NCI-H446 (cell line): ENCODE measurements at places on chromosomes 12 and 14.

DNA sequence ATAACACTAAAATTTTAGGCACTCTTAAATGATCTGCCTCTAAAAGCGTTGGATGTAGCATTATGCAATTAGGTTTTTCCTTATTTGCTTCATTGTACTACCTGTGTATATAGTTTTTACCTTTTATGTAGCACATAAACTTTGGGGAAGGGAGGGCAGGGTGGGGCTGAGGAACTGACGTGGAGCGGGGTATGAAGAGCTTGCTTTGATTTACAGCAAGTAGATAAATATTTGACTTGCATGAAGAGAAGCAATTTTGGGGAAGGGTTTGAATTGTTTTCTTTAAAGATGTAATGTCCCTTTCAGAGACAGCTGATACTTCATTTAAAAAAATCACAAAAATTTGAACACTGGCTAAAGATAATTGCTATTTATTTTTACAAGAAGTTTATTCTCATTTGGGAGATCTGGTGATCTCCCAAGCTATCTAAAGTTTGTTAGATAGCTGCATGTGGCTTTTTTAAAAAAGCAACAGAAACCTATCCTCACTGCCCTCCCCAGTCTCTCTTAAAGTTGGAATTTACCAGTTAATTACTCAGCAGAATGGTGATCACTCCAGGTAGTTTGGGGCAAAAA, 4.1 kb downstream of the CDKN1B start:
- no peak for DNase-seq

DNA sequence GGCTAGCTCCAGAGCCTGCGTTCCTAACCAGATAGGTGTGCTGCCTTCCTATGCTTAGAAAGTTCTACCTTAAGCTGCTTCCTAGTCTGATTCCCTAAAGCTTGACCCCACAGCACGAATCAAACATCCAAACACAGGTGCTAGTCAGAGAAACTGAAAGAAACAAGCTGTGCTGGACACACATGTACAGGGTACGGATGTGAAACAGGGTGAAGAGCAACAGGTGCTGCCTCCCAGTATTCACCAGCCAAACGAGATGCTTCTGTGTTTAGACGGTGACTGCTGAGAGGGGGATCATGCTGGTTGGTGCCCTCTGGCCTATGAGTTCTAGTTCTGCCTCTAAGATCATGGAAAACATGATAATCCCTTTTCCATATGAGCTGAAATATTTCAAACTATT, 105.3 kb downstream of the GRIP1 start:
- DNase-seq: no peak

DNA sequence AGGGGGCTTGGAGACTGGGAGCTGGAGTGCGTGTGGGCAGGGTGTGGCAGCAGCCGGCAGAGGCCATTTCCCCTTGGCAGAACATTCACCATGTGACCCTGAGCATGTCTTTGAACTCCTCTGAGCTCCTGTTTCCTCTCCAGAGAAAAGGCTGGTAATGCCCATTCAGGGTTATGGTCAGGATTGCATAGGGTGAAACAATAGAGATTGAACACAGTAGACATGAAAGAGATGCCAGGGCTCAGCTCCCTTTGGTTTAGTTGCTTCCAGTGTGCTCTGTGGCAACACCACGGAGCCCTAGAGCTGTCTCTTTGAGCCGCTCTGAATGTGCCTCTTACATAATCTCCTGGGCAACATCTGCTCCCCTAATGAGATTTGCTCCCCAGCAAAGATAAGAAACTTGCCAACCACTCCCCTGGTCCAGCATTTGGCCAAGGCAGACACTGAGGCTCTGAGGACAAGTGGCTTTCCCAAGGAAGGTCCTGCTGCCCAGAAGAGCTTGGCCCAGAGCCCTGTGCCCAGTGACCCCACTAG, 4.6 kb downstream of the IFI27 start:
- DNase-seq: no peak

DNA sequence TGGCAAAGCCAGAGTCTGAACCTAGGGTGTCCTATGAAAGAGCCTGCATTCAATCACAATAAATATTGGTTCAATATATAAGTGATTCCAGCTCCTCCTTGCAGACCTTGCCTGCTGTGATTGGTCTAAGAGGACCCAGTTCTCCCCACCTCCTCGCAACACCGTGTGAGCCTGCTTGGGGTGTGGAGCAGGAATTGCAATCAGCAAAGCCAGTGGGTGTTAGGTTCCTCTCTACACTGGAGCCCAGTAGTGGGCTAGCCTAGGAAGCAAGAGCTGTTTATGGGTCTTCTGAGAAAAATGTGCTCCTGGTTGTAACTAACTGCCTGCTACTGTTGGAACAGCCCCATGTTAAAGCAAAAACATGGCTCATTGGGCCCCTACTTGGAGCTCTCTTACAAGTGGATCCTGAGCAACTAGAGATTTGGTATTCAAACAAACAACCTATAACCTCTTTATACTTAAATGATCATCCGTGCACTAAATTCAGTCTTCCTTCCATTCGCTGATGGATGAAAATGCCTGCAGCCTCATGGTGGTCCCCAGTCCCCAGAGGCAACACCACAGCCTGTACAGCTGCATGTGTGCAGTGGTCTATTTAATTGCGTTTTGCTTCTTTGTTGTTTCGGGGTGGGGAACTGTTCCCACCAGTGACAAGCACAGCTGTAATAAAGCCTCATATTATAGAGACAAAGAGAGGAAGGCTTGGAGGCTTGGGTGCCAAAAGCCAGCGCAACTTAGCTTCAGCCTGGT, 3.7 kb upstream of the SELPLG start:
- DNase-seq: no peak

- peak; percentile 18 for DNase-seq
Observed at GRCh38 chr12:106976668-106977067, 10.3 kb downstream of the MTERF2 start.

DNA sequence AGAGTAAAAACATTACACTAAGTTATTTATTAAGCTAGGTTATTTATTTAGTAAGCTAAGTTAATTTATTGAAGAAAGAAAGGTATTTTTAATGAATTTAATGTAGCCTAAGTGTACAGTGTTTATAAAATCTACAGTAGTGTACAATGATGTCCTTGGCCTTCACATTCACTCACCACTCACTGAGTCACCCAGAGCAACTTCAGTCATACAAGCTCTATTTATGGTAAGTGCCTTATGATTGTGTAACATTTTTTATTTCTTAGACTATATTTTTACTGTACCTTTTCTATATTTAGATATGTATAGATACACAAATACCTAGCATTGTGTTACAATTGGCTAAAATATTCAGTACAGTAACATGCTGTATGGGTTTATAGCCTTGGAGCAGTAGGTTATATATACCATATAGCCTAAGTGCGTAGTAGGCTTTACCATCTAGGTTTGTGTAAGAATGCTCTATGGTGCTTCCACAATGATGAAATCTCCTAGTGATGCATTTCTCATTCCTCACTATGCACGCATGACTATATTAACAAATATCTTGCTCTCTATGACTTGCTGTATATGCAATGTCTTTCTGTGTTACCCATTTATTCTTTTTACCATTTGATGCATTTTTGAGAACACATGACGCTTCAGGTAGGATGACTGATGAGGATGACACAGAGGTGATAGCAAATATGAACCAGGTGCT, 309.6 kb upstream of the ATXN7L3B start:
- no peak for DNase-seq

- no peak for DNase-seq
Observed at GRCh38 chr12:37546901-37547475, 769.6 kb upstream of the ALG10B start.

GRCh38 chr14:79992407-79993198, 218.7 kb downstream of the DIO2 start:
- DNase-seq: no peak

- peak; percentile 84 for DNase-seq
Observed at GRCh38 chr12:2083008-2083407, 30.2 kb downstream of the CACNA1C start.

DNA sequence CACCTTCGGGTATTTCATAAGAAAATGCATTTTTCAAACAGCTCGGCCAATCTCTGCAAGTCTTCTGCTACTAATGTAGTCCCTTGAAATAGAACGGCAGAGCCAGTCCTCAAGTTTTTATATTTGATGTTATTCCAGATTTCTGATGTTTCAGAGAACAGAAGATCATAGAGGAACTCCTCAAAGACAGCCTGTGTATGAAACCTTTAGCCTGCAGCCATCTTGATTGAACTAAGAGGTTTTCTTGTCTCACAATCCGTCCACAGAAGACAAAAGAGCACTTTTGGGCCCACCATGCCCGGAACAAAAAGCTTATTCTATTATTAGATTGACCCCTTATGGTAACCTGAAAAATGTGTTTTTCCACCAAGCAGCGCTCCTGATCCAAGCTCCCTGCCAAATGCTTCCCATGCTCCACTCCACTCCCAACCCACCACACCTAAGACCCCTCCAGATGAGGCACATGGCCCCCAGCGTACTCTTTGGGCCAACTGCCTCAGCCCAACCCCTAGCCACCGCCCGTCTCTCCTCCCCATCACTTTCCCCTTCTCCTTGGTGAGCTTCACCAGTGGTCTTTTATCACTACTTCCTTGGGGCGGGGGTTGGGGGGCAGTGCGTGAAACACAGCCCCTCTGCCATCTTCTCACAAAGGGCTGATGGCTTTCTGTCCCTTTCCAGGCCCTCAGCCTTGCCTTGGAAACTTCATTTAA, 175.8 kb downstream of the CALM1 start:
- DNase-seq: no peak
